ENCODE measurements at places on chromosomes 3 and 15.

- no peak for DNase-seq
These were observed 180.5 kb downstream of the MCTP2 start for GRCh38 chr15:94411846-94412245.

DNA sequence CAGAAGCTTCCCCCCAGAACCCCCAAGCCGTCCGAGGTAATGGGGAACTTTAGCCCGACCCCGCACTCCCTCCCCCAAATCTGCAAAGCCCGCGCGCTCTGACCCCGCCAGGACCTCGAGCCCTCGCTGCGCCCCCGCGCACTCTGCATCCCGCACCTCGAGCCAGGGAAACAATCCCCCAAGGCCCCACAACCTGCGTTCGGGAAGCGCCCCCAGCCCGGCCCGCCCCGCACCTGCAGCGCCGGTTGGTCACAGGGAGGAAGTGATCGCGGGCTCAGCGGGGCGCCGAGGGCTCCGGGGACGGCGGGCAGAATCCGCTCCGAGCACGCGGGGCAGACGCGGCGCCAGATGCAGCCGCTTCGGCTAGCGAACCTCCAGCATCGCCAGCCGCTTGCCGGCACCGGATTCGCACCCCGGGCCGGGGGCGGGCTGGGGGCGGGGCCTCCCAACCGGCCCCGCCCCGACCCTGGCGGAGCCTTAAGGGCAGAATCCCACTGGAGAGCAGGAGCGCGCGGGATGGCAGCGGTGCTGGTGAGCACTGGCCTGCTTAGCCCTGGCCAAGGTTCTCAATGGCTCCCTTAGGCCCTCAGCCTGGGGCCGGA, at the start of gene CAMKV:
Gene CAMKV (minus strand): TSS at position 382 of the 602 bp plus-strand sequence. CDS start 7,518 bp downstream, outside the sequence.
- no peak for DNase-seq

GRCh38 chr15:57540211-57540610, 51.5 kb upstream of the MYZAP start:
- DNase-seq, result no peak

GRCh38 chr3:114333180-114333922, 39.5 kb downstream of the TIGIT start:
- DNase-seq, result no peak

DNA sequence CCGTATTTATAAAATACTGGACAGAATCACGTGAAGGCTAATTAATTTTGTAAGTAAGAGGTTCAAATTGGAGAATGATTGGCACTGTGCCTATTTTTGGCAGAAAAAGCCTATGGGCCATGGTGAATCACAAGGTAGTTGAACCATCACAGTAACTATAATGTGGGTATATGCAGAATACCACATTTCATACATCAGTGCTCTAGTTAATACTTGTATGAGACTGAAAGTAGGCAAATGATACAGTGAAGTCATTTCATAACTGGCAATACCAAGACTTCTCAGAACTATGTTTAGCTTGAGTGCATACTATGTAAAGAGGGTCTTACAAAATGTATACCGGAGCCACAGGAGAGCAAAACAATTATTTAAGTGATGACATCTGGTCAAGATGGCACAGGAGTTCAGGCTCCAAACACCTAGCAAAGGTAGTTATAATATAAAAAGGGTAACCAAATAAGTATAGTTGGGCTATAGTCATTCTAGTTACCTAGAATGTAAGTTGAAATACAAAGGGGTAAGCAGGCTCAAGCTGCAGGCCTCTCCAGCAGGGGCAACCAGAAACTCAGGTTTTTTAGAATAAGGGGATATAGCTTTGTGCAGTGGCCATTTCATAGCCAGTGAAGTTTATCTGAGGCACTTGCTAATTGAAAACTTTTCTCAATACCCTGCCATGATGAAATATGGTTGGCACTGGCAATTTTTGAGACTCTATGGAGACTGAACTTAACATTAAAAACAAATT, 19.1 kb downstream of the GPR160 start:
- DNase-seq, result no peak

GRCh38 chr15:59330649-59331048, 42.0 kb downstream of the MYO1E start:
- no peak for DNase-seq

DNA sequence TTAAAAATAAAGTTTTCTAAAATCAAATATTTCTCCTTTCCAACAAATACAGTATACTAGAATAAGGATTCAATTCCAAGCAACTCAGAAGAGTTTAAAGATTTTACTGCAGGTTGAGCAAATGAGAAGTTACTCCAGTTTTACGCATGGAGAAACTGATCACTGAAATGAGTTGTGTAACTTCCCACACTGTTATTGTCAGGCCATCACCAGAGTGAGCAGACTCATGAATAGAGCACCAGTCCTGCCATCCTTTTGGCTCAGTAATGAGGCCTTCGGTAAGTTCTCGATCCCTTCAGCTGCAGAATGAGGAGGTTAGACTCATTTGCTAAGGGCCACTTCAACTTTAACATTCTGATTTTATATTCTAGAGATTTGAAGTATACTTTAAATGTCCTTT, 48.1 kb downstream of the OSBPL10 start:
- DNase-seq, result no peak

DNA sequence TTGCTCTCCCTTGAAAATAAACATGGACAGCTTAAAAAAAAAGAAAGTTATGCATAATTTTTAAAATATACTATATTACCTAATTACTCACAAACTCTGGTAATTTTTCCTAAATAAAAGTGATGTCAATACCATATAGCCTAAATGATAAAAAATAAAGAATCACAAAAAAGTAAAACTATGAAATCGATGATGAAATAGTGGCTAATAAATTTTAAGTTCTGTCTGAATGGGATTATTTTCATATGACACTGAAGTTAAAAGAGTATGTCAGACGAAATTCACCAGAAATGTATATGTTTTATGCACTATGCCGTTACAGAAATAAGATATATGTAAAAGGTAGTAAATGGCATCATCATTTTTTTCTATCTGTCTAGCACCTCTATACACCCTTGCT, 51.4 kb downstream of the FSIP1 start:
- DNase-seq, result no peak

DNA sequence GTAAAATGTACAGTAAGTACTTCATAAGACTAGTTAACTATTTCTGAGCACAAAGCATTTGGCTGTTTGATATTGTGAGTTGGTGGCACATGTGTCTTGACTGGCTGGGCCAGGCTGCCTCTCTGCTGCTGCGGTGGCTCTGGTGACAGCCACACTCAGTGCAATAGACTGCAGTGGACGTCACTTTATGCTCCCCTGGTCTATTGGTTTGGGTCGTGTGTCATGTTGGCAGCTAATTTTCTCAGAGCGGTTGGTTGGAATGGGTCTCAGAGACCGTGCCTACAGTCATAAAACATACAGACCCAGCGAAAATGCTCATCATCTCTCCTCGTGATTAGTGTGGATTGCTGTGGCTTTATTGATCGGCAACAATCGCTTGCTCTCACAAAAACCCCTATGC, 71.3 kb downstream of the SV2B start:
- DNase-seq, result no peak

- DNase-seq, result no peak
These were observed 29.2 kb downstream of the PLXNA1 start for GRCh38 chr3:127012091-127012490.

DNA sequence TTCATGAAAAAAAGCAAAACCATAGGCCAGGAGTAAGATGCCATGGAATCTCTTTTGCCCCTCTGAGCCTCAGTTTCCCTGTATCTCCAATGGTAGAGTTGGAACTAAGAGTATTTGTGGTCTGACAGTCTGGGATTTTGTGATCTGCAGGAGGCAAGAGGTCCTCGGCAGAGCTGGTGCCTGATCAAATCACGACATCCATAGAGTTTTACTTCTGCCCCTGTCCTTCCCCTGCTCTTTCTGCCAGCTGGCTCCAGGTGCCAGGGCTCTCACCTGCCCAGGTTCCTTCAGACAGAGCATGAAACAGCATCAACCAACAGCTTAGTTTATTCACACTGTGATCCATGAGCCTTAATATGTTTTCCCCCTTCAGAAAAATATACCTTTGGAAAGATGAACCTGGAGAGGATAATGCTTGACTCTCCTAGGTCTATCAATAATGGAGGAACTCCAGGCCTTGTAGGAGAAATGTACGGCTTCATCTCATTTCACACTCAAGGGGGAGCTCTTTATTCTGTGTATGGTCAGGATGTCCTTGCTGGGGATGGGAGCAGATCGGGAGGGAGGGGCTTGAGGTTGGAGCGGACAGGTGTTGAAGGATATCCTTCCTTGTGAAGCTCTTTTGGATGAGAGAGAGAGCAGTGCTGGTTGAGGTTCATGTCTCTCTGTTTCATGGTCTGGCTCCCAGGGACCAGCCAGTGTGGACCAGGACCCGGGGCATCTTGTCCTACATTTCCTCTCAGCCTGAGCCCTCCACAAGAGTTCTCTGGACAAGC, 309.9 kb downstream of the RPLP1 start:
- no peak for DNase-seq

GRCh38 chr3:106018102-106018501, 149.3 kb upstream of the CBLB start:
- DNase-seq, result no peak

GRCh38 chr3:108589998-108590323, 439 bp downstream of the DZIP3 start:
- DNase-seq, result no peak

DNA sequence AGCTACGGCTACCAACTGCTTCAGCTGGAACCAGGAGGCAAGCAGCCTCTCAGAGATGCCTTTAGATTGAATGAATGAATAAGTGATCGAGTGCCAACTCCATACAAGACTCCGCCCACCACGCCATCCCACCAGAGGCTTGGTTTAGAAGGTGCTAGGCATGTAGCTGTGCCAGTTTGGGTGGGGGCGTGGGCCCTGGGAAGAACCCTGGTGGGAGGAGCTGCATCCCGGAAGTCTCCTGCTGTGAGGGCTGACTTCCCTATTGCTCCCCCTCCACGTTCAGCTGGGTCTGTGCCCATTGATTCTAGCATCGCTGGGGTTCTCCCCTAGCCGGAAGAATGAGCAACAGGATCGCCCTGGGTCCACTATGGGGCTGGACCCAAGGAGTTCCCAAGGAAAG, 20.9 kb downstream of the LINGO1 start:
- DNase-seq, result no peak

DNA sequence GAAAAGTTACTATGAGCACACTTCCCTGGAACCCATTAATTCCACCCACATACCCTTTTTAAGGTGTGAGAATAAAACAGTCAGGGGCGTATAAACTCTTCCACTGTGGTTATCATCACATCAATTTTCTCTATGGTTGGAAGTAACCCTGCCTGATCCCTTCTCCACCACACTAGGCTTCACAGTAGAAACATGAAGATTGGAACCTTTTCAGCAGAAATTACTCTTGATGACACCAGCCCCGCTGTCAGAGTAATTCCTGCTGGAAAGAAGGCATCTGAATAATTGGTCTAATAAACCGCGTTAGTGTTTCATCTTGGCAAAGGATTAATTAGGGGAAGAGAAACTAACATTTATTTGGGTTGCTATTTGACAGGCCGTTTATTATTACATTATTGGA, 278.4 kb downstream of the MFSD1 start:
- no peak for DNase-seq

GRCh38 chr3:53187430-53187829, 26.4 kb downstream of the PRKCD start:
- DNase-seq, result no peak

- DNase-seq, result no peak
These were observed 185.3 kb downstream of the TJP1 start for GRCh38 chr15:29636921-29637320.

- DNase-seq, result no peak
These were observed 254.1 kb upstream of the ZNF717 start for GRCh38 chr3:76039431-76039830.

DNA sequence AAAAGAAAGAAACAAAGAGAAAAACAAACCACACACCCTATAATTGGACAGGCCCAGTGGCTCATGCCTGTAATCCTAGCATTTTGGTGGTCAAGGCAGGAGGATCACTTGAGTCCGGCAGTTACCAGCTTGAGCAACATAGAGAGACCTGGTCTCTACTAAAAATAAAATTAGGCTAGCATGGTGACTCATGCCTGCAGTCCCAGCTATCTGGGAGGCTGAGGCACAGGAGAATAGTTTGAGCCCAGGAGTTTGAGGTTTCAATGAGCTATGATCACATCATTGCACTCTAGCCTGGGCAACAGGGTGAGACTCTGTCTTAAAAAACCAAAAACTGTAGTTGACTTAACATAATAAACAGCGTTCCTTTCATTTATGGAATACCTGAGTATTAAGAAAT, 72.3 kb upstream of the ST3GAL6 start:
- DNase-seq, result no peak

All from adrenal gland (tissue), 19 donors.